ENCODE measurements at places on chromosomes 13 and 19.

DNA sequence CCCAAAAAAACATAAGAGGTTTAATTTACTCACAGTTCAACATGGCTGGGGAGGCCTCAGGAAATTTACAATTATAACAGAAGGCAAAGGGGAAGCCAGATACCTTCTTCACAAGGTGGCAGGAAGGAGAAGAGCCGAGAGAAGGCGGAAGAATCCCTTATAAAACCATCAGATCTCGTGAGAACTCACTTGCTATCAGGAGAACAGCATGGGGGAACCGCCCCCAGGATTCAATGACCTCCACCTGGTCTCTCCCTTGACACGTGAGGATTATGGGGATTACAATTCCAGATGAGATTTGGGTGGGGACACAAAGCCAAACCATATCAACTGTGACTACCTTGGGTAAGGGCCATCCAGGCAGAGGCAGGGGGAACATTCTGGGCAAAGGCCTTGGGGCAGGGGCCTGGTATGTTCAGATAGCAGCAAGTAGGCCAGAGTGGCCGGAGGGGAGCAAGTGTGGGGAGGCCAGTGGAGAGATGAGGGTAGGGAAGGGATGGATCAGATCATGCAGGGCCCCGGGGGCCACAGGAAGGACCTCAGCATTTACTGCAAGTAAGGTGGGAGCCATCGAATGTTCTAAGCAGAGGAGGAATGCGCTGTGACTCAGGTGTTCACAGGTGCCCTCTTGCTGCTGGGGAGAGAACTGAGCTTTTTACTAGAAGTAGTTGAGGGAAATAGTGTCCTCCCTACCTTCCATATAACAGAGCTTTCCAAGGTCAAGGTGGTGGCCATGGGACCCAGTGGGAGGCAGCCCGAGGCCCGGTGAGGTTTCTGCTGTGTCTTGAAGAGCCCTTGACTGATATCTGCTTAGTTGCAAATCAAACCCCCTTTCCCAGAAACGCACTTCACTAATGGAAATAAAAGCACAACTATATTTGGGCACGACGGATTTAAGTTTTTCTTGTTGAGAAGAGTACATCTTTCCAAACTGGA is 18.0 kb downstream of the RAB3D start:
- DNase-seq: no peak

DNA sequence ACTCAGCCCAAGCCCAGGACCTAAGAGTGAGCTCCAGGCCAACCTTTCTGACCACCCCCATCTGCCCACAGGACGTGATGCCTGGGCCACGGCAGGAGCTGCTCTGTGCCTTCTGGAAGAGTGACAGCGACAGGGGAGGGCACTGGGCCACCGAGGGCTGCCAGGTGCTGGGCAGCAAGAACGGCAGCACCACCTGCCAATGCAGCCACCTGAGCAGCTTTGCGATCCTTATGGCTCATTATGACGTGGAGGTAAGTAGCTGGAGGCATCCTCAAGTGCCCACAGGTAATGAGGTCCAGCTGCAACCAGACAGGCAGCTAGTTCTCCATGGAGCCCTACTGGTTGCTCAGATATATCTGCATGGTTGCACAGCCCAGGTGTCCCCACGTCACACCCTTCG is 14.8 kb downstream of the DDX39A start:
- no peak for DNase-seq

DNA sequence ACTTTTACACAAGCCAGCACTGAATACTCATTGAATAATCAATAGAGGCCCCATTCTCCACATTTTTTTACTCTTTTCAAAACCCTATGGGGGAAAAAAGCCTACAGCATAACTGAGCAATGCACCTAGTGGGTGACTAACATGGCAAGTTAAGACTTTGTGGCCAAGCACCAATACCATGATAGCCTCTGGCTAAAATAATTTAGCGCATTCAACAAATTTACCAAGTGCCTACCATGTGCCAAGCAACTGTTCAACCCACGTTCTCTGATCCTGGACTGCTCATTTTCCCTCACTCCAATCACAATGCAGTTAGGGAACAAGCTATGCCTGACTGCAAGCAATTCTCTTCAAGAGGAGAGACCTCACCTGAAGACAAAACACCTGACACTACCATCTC is 3.0 kb downstream of the ANKRD10 start:
- DNase-seq: no peak

- no peak for DNase-seq
Observed at GRCh38 chr13:48962281-48962680, 13.4 kb upstream of the FNDC3A start.

GRCh38 chr19:17772172-17772571 is 20.9 kb downstream of the FCHO1 start:
- DNase-seq: no peak

DNA sequence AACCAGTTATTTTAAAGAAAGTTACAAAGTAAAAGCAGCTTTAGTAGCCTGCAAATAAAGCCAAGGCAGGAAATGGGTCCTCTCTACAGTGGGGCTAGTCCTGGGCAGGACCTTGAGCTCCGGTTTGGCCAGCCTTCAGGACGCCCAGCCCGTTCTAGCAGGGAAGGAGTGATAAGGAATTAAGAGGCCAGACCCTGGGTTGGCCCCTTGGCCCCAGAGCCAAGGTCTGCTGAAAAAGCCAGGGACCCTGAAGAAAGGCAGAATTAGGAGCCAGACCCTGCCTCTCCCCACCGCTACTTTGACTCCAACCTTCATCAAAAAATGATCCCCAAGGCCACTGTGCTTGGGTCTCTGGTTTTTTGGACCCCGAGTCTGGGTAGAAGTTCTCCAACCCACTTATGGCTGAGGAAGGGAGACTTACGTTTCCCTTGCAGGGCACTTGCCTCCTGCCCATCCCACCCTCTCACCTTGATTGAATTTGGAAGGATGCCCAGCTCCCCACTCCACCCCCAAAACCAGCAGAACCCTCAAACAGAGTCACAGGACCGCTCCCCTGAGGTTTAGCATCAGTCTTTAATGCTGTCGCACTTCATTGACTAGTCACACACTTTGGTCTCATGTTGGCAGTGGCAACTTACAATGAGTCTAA is 3.9 kb downstream of the DNAJB1 start:
- no peak for DNase-seq

- DNase-seq: no peak
Observed at GRCh38 chr13:51806566-51806965, 2.6 kb upstream of the DHRS12 start.

- no peak for DNase-seq
Observed at GRCh38 chr13:33134213-33134612, 118.0 kb downstream of the KL start.

- no peak for DNase-seq
Observed at GRCh38 chr13:106500445-106500844, 35.0 kb downstream of the EFNB2 start.

- no peak for DNase-seq
Observed at GRCh38 chr13:40366119-40366518, 300.3 kb downstream of the FOXO1 start.

- DNase-seq: no peak
Observed at GRCh38 chr19:16585808-16586476, 13.7 kb upstream of the SLC35E1 start.

- DNase-seq: no peak
Observed at GRCh38 chr19:40232479-40232878, 6.0 kb upstream of the CCNP start.

GRCh38 chr19:39878398-39878797 is 32.2 kb upstream of the FBL start:
- DNase-seq: no peak

DNA sequence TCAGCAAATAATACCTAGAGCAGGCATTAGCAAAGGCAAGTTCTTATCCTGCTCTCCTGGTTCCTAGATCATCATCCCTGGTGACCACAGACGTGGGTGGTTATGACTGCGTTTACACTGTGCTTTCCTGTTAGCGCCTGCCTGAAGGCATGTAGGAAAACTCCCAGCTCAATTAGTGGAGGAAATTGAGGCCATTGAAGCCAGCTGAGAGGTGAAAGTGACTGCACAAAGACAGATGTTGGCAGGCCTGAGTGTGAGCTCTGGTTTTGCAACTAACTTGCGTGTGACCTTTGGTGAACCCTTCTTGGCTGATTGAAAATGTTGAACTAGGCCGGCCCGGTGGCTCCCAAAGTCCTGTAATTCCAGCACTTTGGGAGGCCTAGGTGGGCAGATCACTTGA is 17.5 kb upstream of the NWD1 start:
- DNase-seq: no peak
